ENCODE measurements at places on chromosomes 13 and 19.

- DNase-seq = no peak
These were observed 34.5 kb upstream of the NDUFS7 start for GRCh38 chr19:1349211-1349610.

DNA sequence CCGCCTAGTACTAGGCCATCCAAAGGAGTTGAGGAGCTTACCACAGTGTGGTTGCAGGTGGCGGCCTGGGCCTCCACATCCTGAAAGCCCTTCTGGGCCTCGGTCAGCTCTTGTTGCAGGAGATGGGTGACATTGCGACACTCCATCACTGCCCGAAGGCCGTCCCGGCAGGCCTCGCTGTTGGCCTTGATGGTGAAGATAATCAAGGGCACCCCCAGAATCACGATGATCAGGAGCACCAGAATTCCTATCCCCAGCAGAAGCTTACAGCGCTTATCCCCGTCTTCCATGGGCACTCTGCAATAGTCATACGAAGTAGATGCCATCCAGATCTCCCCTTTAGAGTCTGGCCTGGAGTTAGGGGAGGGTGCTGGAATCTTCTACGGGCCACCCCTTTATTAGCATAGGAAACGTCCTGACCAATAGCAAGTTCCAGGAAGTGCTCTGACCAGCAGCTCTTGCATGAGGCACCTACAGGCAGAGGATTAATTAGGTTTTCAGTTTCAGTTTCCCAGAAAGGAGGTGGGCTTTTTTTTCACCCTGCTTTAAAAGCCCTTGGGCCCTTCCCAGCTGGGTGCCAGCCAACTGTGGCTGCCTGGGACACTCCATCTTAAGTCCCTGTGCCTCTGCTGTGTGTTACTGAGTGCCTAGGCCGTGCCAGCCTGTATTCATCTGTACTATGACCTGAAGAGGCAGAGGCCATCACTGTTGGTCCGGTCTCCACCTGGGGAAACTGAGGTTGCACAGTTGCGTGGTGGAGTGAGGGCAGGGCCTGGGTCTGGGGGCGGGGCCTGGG is at the start of gene BST2:
BST2 (minus strand) TSS at position 381 of the 796 bp plus-strand sequence; CDS start at position 326, 55 bp downstream.
- DNase-seq = no peak

GRCh38 chr19:58554494-58555368 is at the start of gene CHMP2A:
Gene CHMP2A (minus strand): TSS chr19:58555105. CDS start chr19:58554212, 893 bp downstream.
- DNase-seq = peak; percentile 98

GRCh38 chr13:31797154-31797775 is 57.9 kb downstream of the RXFP2 start:
- no peak for DNase-seq

- no peak for DNase-seq
These were observed 1413.0 kb upstream of the PRR20A start for GRCh38 chr13:55727683-55728082.

DNA sequence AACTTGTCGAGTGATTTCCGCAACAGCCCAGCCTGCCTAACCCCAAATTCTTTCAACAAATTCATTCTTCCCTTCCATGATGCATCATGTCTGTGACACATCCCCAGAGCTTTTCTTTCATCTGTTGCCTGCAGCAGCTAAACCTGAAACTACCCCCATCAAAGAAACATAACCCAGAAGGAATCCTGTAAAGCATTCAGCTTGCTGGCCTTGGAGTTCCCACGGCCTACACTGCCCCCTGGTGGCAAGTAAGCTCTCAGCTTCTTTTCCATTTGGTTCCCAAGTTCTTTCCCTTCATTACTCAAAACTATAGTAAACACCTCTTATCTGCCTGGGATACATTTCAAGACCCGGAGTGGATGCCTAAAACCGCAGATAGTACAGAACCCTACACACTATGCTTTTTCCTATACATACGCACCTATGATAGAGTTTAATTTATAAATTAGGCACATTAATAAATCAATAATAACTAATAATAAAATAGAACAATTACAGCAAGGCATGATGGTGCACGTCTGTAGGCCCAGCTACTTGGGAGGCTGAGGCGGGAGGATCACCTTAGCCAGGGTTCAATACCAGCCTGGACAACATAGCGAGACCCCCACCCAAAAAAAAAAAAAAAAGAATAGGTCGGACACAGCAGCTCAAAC is 7.4 kb downstream of the ETHE1 start:
- peak; percentile 81 for DNase-seq

- no peak for DNase-seq
These were observed 13.0 kb upstream of the USP29 start for GRCh38 chr19:57106722-57107235.

DNA sequence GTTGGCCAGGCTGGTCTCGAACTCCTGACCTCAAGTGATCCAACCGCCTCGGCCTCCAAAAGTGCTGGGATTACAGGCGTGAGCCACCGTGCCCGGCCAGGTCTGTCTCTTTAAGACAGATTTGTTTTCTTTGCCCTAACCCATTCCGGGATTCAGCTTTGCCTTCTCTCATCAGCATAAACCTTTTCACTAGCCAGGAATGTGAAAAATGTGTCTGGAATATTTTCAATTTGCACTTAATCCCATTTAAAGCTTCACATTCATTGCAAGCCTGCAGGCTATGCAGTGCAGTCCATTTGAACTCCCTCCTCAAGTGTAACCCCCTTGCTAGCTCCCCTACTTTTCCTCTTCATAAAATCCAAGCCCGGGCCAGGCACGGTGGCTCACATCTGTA is 880 bp upstream of the TMEM160 start:
- no peak for DNase-seq

DNA sequence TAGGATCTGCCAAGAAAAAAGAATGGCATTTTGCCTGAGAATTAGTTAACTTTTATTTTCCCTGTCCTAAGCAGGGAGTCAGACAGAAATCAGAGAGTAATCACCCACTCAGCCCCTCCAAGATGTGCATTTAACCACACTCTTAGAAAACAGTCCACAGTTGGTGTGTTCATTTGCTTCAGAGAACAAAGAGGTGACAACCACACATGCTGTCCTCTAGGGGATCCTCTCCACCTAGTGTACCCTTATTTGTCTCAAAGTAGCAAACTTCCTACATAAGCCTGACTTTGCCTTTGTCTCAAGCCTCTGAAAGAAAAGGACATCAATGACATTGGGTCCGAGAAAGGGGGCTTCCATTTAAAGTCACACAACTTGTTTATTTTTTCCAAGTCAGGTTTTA is 107.0 kb upstream of the RFC3 start:
- DNase-seq = no peak

DNA sequence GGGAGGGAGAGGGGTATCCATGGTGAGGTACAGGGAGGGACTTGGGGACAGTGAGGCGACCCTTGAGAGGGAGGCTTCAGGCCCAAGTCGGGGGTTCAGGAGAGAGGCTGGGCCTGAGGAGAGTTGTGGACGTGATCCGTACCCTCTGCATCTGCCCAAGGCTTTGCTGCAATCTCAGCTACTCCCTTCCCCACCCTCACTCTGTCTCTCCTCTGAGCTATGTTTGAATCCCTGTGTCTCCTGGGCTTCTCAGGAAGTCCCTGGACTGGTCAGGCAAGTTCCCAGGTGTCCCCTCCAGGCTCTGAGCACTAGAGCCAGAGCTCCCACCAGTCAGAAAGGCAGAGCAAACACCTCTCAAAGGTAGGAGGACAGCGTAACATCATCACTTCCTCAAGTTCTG is 1.8 kb downstream of the LIN37 start:
- DNase-seq = no peak

Measured in endothelial cell (in vitro differentiated cells).